ENCODE measurements at places on chromosomes 11 and 22. TPM values are rescaled to one million over a fixed set of nuclear protein-coding genes. Genes with fewer than 3 reads are reported as not detected.

GRCh38 chr11:115618428-115618827, 114.2 kb upstream of the CADM1 start:
- DNase-seq: no peak

DNA sequence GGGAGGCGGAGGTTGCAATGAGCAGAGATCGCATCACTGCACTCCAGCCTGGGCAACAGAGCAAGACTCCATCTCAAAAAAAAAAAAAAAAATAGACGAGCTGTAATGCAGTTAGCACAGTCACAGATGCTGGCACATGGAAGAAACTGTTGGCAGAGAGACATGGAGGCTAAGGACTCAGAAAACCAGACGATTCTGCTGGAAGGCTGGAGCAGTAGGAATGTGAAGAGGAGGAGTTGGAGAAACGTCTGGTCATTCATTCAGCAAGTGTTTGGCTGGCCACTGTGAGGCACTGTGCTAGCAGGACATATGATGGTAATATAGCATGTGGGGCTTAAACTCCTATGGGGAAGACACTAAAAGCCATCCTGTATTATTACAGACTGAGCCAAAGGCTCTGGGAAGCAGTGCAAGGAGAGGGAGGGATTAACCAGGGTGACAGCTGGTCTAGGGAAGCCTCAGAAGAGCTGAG, 5.0 kb downstream of the UQCR10 start:
- DNase-seq: no peak

DNA sequence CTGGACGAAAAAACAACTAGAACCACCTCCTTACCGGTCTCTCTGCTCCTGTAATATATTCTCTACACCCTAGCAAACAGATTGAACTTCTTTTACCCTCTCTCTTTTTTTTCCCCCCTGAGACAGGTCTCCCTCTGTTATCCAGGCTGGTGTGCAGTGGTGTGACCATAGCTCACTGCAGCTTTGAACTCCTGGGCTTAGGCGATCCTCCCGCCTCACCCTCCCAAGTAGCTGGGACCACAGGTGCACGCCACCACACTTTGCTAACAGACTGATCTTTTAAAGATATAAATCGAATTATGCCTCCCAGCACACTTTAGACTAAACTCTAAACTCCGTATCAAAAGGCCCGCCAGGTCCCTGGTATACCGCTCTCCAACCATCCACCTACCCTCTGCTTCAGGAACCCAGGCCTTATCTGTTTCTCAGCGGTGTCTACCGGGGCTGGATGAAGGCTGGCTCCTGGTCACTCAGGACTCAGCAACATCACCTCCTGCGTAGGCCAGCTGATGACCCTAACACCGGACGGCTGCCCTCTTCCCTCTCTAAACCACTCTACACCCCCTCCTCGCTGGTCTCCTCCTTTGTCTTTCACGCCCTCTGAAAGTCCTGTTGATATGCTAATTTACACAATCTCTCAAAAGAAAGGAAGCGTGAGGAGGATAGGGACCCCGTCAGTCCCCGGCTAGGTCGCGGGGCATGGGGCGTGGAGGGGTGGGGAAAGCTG, 745 bp downstream of the C22orf39 start:
- no peak for DNase-seq

GRCh38 chr22:28034760-28035401, 115.8 kb upstream of the PITPNB start:
- DNase-seq: peak; percentile 81

- no peak for DNase-seq
Measured at GRCh38 chr11:69183613-69184012, 27.9 kb downstream of the SMIM38 start.

HTR3A gene
- 0.31 TPM for total RNA-seq

DNA sequence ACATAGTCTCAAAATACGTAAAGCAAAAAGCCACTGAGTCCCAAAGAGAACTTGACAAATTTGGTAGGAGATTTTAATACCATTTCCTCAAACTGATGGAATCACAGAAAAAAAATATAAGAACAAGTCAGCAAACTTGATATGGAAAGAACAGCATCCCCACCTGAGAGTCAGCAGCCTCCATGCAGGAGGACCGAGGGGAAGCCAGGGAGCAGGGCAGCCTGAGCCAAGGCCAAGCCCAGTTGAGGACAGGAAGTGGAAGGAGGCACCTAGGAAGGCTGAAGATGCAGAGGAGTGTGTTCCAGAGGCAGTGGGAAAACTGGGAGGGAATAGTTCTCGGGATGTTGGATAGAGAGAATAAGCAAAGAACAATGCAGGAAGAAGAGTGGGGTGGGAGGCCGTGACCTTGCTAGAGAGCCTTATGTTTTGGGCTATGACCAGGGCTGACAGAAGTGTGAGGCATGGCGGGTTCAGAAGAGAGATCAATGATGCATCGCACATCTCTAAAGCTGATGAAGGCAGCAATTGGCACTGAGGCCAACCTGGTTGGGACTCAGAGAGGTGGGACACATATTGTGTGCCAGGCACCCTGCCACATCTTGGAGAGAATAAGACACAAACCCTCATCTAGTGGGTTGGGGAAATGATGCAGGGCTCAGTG, 15.4 kb downstream of the APOA4 start:
- DNase-seq: no peak

DNA sequence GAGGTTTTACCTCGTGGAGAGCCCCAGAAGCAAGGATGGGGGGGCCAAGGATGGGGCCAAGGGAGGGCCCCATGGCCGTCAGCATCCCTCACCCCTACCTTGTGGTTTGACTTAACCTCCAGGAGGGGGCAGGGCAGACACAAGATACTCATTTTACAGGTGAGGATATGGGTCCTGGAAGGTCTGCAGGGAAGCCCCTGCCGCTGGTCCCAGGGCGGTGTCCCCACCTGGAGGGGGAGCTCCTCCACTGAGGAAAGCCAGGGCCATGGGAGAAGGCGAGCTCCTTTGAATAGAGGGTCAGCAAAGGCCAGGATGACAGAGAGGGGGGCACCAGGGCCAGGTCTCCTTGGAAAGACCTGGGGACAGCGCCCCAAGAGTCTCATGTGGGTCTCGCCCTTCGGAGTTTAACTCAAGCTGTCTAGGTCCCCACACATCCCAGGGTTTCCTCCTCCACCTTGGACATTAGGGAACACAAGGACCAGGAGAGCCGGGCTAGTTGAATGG, 5.9 kb upstream of the ADORA2A start:
- no peak for DNase-seq

DNA sequence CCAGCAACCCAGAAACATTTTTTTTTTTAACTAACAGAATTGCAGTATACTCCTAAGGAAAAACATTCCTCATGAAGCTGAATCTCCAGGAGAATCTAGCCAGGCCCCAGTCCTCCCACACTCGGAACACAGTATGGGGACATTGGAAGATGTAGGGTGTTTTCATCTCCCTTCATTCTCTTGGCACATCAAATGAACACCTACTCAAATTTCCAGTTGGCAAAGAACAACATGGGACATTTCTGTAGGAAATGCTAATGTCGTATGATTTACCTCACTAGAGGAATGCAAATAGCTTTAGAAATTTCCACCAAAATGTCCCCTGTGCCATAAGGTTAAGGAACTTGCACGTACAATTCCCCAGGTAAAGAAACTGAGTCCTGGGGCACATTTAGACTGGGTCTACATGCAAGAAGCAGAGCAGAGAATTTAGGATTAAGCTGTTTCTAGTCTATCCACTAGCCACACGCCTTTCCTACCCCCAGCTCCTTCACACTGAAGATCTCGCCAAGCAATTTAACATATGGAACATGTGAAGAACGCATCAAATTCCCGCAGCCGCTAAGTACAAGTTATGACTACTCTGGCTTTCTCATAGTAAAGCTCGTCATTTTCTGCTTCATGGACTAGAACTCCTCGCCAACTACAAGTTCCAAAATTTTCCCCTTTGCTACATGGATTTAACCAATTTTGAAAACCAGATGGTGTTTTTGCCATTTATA, 2.9 kb upstream of the CADM1 start:
- DNase-seq: peak; percentile 17

Measured in occipital lobe (tissue), 3 donors.